ENCODE measurements at places on chromosomes 11 and 22.

DNA sequence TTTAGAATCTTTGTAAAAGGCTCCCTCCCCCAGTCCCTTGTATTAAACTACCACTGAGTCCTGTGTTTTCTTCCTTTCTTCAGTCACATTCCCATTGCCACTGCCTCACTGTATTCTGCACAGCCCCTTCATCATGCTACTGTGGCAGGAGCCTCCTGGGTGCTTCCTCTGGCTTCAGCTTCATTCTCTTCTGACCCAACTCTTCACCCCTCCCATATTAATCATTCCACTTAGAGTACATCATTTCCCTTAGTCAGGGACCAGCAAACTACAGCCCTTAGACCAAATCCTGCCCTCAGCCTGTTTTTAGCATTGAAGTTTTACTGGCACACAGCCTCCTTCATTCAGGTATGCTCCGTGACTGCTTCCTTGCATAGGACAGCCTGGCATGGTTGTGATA is 127.7 kb upstream of the MTNR1B start:
- no peak for DNase-seq

DNA sequence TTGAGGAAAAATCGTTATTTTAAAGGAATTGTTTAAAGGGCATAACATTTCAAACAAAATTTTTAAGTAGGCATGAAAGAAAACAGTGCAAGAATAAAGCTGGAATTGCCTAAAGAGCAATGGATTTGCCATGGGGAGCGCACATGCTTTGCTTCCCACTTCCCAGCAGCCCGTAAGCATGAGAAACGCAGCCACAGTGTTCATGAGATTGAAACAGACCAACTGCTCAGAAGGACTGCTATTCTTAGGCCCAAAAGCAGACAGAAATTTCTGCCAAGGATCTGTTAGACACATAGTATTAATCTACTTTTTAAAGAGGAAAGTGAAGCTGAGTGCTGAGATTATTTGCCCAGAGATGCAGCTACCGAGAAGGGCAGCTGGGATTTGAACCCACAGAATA is 34.2 kb upstream of the TSKU start:
- no peak for DNase-seq

GRCh38 chr11:47144541-47144940 is 32.1 kb downstream of the ARFGAP2 start:
- DNase-seq, result no peak

DNA sequence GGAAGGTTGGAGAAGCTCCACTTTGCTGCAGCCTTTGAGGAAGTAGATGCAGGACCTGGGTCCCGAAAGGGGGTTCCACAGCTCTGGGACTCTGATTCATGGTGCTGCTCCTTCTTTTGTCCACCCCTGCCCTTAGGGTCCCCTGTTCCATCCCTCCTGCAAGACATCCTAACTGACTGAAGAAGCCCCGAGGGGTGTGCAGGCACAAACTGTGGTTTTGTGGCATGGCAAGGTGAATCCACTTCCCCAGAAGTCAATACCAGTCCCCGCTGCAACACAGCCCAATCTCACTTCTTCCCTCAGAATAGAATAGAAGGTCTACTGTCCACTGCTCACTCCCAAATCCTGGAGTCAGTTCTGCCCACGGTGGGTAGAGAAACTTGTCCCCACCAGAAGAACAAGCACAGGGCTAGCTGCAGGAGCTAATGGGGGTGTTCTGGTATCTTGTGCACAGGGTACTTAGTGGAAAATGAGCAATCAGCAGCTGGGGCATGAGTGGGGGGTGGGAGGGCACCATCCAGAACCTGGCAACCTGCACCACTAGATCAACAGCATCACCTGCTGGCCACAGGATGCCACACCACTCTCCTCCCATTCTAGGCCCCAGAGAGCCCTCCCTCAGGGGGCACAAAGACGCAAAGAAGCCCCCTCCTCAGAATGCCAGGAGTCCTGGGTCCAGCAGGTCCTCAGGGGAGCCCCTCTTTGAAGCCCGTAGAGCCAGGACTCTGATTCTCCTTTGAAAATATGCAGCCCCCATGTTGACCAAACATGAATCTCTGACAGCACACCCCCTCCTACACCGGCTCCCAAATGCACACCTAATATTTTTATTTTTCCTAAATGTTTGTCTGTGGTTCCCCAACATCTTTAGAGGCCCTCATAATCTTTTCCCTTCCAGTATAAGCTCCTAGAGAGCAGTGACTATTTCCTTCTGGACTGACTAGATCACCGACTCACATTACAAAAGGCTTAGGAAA is 14.1 kb downstream of the SPATA19 start:
- no peak for DNase-seq

DNA sequence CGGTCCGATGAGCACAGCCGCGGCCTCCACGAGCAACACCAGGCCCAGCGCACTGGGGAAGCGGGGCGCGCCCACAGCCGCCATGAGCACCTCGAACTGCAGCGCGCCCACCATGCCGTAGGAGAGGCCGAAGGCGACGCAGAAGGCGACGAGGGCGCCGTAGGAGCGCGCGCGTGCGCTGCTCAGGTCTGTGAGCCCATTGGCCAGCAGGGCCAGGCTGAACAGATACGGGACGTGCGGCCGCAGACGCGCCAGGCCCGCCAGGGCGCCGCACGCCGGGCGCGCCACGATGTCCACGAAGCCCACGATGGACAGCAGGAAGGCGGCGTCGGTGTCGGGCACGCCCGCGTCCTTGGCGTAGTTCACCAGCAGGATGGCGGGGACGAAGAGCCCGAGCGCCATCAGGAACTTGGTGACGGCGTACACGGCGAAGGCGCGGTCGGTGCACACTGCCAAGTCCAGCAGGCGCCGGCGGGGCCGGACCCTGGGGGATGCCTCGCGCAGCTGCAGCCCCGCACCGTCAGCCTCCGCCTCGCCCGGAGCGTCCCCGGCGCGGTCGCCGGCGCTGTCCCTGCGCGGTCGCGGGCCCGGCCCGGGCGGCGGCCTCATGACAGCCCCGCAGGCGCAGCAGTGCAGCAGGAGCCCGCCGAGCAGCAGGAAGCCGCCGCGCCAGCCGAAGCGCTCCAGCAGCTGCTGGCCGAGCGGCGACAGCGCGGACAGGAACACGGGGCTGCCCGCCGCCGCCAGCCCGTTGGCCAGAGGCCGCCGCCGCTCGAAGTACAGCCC is 2.9 kb downstream of the SLC16A8 start:
- DNase-seq, result peak; percentile 54

GRCh38 chr11:34549271-34549670 is 35.7 kb upstream of the ELF5 start:
- no peak for DNase-seq

GRCh38 chr11:46445920-46446771 is 54.6 kb upstream of the CHRM4 start:
- DNase-seq, result no peak

DNA sequence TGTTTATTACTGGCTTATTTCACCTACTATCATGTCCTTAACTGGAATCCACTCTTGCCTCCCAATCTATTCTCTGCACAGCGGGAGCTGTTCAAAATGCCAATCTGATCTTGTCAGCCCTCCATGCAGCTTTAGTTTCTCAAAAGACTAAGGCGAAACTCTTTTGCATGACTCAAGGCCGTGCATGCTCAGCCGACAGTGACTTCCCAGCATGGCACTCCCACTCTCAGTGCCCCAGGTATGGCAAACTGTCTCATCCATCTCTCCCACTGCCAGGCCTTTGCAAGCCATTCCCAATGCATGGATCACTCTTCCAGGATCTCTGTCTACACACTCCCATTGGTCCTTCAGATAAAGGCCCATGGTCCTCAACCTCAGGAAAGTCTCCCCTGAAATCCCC is 245.9 kb downstream of the LARGE1 start:
- DNase-seq, result no peak

DNA sequence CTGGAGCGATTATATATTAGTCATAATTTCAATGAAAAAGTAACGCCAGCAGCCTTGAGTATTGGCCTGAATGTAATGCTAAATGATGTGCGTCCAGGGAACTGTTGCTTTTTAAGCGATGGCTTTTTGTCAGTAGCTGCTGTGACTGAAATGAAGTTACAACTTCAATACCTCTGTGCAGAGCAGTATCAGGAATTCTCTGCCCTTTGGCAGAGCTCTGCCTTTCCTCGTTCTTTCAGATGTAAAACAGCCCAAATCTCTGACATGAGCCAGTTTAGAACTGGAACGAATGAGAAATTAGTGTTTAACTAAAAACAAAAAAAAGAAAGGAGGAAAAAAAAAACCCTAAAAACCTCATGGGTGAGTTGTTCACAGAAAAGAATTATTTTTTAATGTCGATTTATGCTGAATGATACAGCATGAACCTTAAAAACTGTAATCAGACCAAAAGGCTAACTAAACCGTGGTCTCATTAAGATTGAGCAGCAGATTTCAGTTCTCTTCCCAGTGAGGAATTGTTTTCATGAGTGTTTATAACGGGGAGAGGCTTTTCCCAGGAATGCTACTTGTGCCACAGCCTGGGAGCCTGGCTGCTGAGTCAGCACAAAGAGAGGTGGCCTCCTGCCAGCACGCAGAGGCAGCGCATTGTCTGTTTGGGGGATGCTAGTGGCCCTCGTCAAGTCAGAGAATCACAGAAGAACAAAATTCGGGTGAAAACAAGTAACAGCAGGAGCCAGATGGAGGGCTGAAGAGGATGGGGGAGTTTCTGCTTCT is 146.2 kb upstream of the RASSF10 start:
- peak; percentile 59 for DNase-seq

DNA sequence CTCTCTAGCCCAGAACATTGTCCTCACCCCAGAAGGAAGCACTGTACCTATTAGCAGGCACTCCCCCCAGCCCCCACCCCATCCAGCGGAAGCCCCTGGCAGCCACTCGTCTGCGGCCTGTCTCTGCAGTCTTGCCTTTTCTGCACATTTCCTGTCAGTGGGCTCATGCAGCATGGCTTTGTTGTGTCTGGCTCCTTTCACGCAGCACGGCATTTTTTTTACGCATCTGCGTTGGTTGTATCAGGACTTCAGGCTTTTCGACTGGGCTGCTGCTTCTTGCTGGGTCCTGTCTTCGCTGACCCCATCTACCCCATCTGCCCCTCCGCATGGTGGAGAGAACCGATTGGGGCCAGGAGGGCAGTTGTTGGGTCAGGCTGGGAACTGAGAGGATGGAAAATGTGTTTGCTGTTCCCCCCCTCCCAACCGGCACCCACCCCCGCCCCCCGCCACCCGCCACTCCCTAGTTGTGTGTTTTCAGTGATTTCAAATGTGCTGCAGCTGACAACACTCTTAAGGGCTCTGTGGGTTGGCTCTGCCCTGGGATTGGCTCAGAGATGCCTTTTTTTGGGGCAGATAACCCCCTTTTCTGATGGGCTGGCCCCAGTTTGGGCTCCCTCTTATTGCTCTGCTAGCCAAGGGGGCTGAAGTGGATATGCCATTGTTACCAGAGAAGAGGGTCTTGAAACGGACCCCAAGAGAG is 110.0 kb downstream of the KIAA1671 start:
- no peak for DNase-seq

- no peak for DNase-seq
Observed at GRCh38 chr11:19756675-19757475, 44.2 kb downstream of the NAV2 start.

DNA sequence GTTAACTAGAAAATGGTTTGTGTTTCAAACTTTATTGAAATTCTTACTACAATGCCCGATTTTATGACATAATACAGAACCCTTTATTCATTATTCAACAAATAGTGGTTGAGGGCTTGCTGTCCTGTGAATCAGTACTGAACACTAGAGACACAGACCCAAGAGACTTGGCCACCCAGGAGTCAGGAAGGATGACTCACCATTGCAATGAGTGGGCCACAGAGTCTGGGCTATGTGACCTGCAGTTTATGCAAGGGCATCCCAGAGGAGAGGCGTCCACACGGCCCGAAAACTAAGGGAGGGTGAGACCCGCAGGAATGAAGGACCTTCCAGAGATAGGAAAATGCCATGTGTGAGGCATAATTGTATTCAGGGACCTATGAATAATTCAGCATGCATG is 143.8 kb upstream of the DDI1 start:
- DNase-seq, result no peak

- no peak for DNase-seq
Observed at GRCh38 chr11:122340607-122341290, 224.7 kb upstream of the BLID start.

DNA sequence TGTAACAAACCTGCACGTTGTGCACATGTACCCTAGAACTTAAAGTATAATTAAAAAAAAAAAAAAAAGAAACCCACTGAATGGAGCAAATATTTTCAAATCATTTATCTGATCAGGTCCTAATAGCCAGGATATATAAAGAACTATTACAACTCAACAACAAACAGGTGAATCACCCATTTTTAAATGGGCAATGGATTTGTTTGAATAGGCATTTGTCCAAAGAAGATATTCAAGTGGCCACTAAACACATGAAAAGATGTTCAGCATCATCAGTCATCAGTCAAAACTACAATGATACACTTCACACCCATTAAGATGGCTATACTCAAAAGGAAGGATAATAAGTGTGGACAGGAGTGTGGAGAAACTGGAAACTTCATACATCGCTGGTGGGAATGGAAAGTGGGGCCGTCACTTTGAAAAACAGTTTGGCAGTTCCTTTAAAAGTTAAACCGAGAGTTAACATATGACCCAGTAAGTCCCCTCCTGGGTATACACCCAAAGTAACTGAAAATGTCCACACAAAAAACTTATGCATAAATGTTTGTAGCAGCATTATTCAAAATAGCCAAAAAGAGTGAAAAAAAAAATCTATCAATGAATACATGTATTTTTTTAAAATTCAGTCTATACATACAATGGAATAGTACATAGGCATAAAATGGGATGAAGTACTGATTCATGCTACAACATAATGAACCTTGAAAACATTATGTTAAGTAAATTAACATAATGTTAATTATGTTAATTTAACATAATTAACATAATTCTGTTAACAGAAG is 53.1 kb downstream of the ARRB1 start:
- DNase-seq, result no peak

GRCh38 chr11:34633990-34634693 is 13.2 kb downstream of the EHF start:
- DNase-seq, result no peak

DNA sequence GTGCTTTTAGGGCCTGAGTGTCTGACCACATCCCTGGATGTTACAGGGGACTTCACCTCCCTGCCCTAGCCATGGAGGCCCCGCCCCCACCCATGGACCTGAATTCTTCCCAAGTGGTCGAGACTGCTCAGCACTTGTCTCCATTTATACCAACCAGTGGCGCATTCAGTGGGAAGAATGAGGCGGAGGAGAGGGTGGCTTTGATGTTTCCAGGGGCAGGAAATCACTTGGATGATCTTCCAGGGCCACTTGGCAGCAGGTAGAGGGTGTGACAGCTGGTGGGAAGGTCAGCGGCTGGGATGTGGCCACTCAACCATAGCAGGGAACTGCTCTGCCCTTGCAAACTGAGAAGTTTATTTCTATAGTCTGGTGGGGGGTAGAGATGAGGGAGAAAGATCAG is 155.1 kb upstream of the BLID start:
- DNase-seq, result no peak

GRCh38 chr11:45646275-45646927 is 19.0 kb downstream of the CHST1 start:
- no peak for DNase-seq

- no peak for DNase-seq
Observed at GRCh38 chr11:8917157-8917825, 6.3 kb downstream of the AKIP1 start.

DNA sequence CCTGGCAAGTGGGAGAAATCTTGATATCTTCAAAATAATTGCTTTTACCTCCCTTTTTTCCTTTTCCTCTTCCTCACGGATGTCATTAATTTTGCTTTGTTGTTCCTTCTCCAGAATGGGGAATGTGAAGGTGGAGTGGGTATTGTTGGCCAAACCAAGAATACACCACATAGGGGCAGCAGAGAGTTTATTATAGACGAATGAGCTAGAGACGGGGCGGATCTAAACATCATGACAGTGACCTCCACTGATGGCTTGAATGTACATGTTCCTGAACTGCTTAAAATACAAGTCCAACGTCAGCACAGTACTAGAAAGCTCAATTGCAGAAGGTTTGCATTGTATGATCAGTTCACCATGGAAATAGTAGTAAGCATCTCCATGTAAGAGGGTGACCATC is 122.3 kb upstream of the SNX19 start:
- no peak for DNase-seq

All from dorsolateral prefrontal cortex (tissue), 122 donors.